ENCODE measurements at places on chromosomes 1 and 21.

DNA sequence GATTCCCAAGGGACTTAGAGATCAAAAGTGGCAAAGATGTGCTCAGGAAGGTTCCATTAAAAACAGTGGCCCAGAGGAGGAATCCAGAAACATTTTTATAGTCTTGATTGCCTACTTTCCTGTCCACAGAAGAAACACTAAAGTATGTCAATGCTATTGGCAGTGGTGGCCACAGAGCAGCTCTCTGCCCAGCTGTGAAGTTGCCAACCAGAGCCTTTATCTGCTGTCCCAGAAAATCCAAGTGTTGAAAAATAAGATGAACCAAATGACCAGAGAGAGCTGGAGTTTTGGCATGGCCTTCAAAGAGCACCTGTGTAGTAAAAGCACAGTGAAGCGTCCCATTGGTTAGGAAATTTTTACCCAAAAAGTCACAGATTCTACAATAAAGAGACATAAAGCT, 181.2 kb downstream of the TGFBR3 start:
- DNase-seq, result no peak

DNA sequence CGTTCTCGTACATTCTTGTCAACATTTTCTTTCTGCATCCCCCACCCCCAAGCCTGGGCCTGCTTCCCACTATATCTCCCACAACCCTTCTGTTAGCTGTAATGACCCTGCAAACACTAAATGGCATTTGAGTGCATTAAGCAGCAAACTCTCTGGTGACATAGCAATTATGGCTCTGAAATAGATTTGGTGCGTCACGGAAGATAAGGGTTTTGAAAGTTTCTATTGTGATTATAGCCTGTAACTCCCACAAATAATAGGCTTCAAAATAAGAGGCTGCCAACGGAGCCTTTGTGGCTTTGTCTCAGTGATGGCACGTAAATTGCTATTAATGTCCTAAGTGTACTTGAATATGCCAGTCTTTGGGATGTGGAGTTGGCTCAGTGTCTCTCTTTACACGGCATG, 277.6 kb downstream of the PBX1 start:
- no peak for DNase-seq

DNA sequence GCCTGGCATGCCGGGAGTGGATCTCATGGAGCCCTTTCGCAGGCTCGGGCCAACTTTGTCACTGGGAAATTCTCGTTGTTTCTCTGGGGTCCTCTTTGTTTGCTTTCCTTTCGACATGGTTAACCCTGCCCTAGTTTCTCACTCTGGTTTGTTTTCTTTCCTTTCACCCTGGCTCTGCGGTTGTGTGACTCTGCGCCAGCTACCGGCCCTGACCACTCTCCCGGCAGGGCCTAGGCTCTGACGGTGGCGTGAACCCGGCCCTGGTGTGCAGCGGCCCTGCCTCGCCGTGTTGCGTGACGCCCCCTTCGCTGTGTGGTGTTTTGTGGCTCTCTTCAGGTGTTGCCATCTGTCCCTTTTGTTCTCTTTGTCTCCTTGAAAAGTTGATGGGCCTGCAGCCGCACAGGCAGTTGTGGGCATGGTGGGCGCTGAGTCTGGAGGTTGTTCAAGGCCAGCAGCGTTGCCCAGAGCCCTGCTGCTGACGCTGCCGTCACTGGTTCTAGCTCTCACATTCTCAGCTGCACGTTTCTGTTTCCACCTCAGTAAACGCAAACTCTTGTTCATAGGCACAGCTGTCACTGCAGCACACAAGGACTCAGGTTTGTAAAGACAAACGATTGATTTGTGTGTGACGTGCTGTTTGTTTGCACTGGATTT, 64.6 kb upstream of the DIP2A start:
- DNase-seq, result no peak

GRCh38 chr1:225483818-225484656, 56.2 kb upstream of the LBR start:
- DNase-seq, result no peak
